ENCODE measurements at places on chromosomes 11 and 22. TPM values are rescaled to one million over a fixed set of nuclear protein-coding genes. Genes with fewer than 3 reads are reported as not detected.

Gene OR52N4
- not detected for total RNA-seq

GRCh38 chr11:3834664-3835461 is 5.9 kb downstream of the RHOG start:
- peak; percentile 37 for DNase-seq

Gene RBM4
- total RNA-seq = 125 TPM

Gene SPCS2
- total RNA-seq = 117 TPM

Gene FADS2
- 8.6 TPM for total RNA-seq

GRCh38 chr11:128476729-128477128 is 110.6 kb downstream of the ETS1 start:
- DNase-seq = no peak

GRCh38 chr22:49953680-49954344 is 6.8 kb upstream of the PIM3 start:
- no peak for DNase-seq

GRCh38 chr11:42462558-42463310 is 849.1 kb upstream of the API5 start:
- no peak for DNase-seq

Gene MPZL3
- total RNA-seq = 4.9 TPM

GRCh38 chr11:35035894-35036408 is 103.0 kb upstream of the CD44 start:
- DNase-seq = no peak

GRCh38 chr22:25824828-25825423 is 82.9 kb downstream of the MYO18B start:
- DNase-seq = no peak

Gene APOA5
- not detected for total RNA-seq

Gene FAT3
- 2.7 TPM for total RNA-seq

DNA sequence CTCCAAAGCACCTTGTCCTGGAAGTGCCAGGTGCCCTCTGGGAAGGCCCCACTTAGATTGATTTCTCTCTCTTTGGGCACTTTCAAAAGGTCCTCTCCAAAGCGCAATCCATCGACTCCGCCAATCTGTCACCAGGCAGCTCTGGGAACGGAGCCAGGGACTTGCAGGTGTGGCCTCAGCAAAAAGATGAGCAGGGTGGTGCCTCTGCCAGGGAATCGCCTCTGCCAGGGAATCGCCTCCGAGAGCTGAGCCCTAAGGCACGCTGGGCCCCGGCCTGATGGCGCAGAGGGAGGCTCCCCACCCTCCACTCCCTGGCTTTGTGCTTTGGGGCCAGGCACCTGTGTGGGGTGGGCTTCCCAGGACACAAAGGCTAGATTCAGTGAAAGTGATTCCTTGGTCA is 1391.3 kb downstream of the TBC1D22A start:
- DNase-seq = peak; percentile 87

DNA sequence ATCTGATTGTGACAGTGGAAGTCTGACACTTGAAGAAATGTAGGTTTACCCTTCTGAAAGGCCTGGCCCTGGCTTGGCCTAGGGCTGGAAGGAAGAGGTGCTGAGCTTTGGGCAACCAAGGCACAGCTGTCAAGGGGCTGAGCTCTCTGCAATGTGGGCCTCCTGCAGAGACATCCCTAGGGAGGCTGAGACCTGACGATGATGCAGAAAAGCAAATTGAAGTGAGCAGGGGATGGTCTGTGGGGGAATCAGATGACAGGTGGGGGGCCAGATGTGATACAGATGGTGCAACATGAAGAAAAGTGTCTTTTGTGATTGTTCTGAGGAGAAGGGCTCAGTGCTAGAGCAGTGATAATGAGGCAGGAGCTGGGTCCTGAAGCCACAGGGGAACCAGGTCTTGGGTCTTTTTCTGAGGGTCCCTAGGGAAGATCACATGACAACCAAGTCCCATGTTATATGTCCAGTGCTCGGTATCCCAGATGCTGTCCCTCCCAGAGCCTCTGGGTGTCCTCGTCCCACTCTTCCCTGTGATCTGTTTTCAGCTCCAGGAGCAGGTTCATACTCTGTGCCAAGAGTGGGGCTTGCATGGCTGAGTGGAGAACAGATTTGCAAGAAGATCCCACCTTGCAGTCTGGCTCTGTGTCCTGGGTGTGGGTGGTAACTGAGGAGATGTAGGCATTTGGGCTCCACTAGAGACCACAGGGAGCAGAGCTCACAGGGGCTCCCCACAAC is 79.9 kb upstream of the VPREB1 start:
- no peak for DNase-seq

Gene MRGPRX4
- total RNA-seq = not detected

Gene C11orf71
- 14.0 TPM for total RNA-seq

GRCh38 chr11:7031471-7031871 is 11.2 kb downstream of the NLRP14 start:
- DNase-seq = no peak

DNA sequence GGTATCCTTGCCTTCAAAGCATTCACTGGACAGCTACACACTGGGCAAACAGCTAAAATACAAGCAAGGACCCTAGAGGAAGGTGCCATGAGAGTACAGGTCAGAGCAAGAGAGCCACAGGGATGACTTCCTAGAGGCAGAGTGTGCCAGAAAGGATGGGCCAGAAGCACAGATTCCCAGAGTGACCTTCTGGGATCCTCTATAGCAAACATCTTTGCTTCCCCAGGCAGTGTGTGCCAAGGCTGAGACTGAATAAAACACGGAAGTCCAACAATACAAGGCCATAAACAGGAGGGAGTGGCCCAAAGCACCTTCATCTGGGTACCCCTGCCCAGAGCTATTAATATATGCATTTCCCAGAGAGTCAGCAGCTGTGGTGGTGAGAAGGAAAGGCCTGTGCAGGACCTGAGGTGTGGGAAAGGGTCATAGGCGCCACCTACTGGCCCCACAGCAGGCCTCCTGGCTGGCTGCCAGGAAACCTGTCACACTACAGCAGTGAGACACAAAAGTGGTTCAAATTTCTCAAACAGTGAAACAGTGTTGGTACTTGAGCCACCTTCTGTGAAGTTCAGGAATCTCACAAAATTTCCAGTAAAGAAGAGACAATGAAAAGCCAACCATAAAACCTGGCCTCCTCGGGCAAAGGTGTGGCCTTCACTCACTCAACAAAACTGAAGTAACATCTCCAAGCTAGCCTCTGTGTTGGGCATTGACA is 20.3 kb downstream of the CLPB start:
- peak; percentile 94 for DNase-seq

DNA sequence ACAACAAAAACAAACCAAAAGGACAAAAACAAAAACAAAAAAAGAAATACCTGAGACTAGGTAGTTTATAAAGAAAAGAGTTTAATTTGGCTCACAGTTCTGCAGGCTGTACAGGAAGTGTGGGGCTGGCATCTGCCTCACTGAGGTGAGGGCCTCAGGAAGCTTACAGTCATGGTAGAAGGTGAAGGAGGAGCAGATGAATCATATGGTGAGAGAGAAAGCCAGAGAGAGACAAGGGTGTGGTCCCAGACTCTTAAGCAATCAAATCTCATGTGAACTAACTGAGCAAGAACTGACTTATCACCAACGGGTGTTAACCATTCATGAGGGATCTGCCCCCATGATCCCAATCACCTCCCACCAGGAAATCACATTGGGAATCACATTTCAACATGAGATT is 58.8 kb upstream of the ZBED5 start:
- no peak for DNase-seq

- no peak for DNase-seq
Measured at GRCh38 chr22:35526333-35526979, 14.2 kb upstream of the RASD2 start.

DNA sequence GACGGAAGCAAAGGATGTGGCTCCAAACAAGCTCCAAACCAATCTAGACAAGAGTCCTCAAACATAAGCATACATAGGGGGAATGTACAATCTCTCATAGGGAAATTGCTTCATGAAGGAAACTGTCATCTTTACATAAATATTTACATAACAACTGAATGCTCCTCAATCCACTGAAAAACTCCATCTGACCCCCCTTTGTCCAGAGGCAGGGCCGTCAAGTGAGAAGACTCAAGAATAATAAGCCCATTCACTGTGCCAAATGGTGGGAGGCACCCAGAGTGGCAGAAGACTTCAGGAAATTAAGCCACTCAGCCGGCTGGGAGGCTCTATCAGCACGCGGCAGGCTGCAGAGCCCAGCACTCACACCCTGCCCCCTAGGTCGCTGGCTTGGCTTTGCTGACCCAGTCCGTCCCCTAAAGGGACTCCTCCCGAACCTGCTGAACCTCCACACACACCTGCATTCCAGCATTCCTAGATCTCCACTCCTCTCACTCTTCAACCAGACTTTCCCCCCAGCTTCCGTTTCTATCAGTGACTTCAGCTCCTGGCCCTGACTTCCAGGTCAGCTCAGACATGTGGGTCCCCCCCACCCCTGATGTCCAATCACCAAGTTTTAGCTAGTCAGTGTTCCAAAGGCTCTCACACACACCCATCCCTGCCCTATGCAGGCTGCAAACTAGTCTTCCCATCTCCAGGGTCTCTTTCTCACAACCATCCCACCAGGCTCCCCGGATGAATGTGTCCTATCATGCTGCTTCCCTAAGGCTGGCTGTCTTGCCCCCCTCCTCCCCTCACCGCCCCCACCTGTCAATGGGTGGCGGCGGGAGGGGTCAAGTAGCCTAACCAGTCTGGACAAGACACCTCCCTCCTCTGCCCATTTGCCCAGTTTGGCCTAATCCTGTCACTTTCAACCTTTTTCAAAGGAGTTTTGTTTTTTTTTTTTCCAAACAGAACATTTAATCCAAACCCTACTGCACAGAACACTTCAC is 11.3 kb downstream of the VPS37C start:
- peak; percentile 30 for DNase-seq

Gene MS4A6A
- 87.2 TPM for total RNA-seq

DNA sequence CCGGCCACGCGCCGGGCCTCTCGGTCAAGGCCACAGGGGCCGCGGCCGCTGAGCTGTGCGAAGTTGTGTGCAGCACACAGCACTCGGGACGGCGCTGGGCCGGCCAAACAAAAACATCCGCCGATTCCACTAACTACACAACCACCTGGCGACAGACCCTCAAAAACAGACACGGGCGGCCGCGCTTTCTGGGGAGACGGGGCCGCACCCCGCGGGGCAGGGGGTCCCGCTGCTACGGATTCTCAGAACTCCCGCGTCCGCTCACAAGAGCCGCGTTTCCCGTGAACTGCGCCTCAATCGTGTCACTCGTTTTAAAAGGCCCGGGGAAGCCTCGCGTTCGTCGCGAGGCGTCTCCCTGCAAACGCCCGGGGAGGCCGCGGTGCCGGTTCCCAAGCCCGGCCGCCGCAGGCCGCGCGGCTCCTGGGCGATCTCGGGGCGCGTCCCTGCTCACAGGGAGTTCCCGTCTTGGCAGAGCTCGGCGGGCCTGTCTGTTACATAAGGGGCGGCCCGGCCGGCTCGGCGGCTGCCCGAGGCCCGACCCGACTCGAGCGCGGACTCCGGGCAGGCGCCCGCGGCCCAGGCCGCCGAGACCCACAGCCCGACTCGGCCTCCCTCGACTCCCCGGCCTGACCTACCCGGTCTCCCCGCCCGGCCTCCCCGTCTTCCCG is 936 bp downstream of the BRD1 start:
- peak; percentile 52 for DNase-seq

GRCh38 chr11:109015283-109015682 is 350.4 kb downstream of the DDX10 start:
- no peak for DNase-seq

DNA sequence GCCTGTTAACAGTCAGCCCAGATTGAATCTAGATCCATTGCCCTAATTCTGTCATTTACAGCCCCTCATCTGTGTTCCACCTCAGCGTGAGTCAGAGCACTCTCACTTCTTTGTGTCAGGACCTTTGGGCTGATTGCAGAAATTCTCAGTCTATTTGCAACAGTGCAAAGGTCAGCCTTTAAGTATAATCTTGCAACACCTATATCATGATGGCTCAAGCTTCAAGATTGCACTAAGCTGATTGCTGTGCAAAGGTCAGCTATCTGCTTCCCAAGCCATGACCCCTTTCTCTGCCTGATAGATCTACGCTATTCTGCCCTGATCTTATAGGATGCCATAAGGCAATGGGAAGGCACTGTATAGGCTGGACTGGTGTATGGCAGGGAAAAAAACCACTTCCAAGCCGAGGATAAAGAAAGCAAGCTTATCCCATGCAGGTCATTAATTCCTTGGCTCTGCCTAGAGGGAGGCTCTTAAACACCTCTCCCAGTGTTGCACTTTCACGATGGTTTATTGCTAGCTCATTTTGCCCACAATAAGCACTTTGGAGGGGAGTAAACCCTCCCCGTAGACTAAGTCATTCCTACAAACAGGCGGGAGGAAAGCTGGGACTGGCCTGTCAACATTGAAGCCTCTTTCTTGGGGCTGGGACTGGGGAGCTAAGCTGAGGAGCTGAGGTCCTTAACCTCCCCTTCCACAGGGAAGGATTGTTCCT is 100.6 kb downstream of the RRAS2 start:
- DNase-seq = peak; percentile 65

Gene POU2AF2
- total RNA-seq = 1.0 TPM

GRCh38 chr11:76758311-76758710 is 24.8 kb upstream of the TSKU start:
- DNase-seq = no peak

- no peak for DNase-seq
Measured at GRCh38 chr11:99418927-99419720, 398.4 kb downstream of the CNTN5 start.

Gene PRG2
- not detected for total RNA-seq

DNA sequence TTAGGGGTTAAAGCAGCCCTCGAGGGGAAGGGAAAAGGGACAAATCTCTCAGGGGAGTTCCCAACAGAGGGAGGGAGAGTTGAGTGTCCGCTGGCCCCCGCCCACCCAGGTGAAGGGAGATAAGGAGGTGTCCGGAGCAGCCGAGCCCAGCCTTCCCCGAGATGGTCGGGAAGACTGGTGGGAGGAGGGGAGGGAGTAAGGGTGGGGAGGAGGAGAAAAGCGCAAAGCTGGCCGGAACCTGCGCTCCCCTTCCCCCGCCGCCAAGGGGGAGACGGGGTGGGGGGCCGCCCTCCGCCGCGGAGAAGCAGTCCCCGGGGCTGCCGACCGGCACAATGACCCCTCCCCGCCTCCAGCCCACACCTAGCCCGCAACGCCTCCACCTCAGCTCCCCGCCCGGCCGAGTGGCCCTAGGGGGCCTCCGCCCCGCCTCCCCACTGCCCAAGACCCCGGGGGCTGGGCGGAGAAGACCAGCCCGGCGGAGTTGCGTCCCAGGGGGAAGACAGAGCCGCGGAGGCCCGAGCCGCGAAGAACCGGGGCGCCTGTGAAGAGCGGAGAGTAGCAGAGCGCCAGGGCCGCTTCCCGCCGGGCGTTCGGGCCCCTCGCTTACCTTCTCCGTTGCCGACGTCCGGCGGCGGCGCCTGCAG is 479 bp downstream of the RSF1 start:
- DNase-seq = peak; percentile 58

Gene SLC29A2
- 14.9 TPM for total RNA-seq

- DNase-seq = no peak
Measured at GRCh38 chr11:2673250-2673610, 26.6 kb downstream of the KCNQ1OT1 start.

DNA sequence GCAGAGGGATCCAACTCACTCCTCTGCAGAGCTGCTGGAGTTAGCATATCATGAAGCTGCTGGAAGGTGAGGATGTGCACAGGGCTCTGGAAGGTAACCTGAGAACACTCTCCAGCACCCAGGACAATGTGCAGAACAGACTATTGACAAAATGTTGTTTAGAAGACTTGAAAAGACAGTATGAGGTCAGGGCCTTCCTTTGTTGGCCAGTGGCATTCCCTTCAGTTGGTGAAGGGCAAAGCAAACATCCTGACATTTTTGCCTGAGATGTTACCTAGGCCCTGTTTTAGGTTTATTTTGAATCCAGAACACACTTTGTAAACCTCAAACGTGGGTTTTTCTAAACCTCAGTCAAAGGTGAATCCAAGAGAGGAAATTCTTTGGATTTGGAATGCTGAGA is 67.8 kb downstream of the DEPDC5 start:
- no peak for DNase-seq
